ENCODE measurements at places on chromosomes 1 and 21.

DNA sequence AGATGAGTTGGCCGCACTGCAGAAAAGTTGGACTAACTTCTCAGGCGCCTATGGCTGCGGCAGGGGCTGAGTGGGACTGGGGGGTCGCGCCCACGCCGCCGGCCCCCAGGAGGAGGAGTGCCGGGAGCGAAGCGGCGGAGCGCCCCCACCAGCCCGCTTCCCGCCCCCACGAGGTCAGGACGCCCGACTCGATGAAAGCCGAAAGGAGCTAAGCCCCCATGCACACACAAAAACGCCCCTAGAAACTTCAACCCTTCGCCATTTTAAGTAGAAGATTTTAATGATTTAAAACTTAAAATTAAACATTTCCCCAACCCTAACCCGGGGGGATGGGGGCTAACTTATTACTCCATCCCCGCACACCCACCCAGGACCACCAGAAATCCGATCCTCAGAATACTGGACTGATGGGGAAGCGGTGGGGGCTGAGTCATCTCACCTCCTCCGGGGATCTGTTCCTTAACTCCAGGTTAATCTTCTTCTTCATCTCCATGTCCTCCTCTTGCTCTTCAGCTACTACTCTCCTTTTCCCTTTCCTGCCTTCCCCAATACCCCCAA, 539 bp downstream of the ANP32E start:
- DNase-seq = peak; percentile 39

DNA sequence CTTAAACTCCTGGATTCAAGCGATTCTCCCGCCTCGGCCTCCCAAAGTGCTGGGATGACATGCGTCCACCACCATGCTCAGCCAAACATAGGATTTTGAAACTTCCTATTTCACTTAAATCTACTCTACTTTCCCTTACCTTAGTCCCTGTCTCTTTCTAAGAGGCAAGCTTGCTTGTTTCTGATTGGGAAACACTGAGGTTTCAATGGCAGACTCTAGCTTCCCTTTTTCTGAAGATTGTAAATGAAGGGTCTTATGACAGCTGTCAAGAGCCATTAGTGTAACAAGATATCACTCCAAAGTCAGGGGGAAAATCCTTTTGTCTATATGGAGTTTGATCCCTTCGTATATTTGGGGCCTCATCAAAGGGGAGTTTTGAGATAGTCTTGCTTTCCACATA, 23.5 kb upstream of the LMO4 start:
- no peak for DNase-seq

DNA sequence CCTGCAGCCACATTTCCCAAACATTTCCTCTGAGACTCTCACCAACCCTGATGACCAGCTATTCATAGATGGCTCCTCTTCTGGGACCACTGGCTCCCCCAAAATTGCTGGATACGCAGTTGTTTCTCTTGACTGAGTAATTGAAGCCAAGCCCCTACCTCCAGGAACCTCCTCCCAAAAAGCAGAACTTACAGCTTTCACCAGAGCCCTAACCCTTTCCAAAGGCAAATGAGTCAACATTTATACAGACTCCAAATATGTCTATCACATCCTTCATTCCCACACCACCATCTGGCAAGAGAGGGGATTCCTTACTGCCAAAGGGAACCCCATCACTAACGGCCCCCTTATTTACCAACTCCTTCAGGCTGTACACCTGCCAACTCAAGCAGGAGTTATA, 20.3 kb upstream of the CA6 start:
- DNase-seq = no peak

- DNase-seq = no peak
These were observed 97.0 kb upstream of the CHODL start for GRCh38 chr21:18147678-18148077.

GRCh38 chr21:30478004-30478403, 2.2 kb downstream of the KRTAP19-1 start:
- no peak for DNase-seq

DNA sequence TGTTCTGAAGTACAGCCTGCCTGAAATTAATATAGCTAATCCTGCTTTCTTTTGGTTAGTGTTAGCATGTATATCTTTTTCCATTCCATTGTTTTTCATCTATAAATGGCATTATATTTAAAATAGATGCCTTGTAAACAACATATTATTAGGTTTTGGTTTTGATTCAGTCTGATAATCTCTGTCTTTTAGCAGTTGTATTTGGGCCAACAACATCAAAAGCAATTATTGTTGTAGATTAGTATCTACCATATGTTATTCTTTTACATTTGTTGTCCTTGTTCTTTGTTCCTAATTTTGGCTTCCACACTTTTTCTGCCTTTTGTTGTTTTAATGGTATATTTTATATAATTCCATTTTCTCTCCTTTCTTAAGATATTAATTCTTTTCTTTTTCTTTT, 678.2 kb upstream of the PRMT6 start:
- no peak for DNase-seq

GRCh38 chr1:182629499-182630096, 25.4 kb upstream of the RGS16 start:
- DNase-seq = peak; percentile 66

DNA sequence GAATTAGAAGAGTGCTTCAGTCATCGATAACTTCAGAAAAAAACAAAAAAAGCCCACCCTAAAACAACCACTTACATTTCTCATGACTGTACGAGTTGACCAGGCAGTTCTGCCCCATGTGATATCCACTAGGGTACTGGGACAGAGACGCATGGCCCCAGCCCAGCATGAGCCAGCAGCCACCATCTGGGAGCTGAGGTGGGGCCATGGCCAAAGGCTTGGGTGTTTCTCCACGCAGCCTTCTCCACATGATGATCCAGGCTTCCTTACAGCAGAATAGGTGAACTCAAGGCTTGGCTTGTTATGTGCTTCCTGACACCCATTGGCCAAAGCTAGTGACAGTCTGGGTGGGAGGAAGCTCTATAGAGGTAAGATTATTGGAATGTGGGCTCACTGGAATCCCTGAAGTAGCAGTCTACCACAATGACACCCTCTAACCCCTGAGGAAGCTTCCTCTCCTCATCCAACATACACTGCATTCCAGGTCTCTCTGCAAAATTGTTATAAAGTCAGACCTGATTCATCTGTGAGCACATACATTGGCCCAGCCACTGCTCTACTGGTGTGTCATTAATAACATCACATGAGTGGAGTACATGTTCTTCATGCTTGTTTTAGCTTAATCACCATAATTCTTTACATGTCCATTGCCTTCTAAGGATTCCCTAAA, 66.3 kb upstream of the NTPCR start:
- DNase-seq = no peak

GRCh38 chr1:7299329-7299799, 471.7 kb upstream of the VAMP3 start:
- no peak for DNase-seq

GRCh38 chr1:119587341-119587740, 60.7 kb downstream of the ZNF697 start:
- DNase-seq = no peak

DNA sequence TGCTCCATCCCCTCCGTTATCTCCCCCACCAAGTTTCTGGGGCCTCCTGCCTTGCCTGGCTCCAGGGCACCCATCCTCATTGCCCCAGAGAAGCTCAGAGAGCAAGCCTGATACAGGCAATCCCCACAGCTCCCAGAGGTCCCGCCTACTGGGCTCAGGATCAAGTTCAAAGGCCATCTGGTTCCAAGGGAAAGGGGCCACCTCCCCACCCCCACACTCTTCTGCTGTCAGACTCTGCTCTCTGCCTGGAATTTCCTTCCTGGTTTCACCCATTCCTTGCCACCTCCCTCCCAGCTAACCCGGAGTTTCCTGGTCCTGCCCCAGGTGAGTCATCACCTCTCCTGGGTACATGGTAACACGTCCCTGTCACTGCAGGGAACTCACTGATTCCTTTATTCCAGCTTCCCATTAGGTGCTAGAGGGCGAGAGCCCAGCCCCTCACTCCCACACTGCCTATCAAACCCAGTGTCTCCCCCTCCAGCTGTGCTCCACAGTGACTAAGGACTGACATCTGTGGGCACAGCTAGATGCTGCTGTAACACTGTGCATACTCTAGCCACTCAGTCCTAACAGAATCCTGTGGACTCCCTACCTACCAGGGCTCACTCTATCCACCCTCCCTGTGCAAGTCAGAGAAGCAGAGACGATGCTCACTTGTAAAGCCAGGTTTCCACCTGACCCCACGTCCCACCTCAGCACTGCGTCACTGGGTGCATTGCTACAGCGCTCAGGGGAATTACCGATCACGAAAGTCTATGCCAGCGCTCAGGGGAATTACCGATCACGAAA, 21.8 kb downstream of the RSPH1 start:
- DNase-seq = no peak

DNA sequence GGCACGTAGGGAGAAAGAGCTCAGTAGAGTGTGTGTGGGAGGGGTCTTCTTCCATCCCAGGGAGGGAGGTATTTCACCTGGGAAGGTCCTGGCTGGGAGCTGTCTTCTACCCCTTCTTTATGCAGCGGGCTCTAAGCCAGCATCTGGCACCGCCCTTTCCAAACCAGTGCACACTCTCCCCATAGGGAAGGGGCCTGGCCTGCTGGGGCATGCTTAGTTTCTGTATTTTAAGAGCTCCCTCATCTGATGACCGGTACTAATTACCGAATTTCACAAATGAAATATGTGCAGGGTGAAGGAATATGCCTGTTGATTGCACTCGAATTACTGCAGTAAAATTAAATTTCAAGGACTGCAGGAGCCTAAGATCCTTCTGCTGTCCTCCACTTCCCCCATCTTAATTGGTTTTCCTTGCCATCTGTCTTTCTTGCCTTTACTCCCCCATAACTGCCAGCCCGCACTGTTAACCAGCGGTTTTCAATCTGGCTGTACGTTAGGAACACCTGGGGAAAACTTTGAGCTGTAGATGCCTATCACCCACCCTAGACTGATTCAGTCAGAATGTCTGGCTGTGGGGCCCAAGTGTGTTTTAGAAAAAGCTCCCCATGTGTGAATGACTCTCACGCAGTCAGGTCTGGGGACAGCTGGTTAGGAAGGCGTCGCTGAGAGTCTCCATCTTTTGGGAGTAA, 20.1 kb downstream of the GALNT2 start:
- no peak for DNase-seq

GRCh38 chr1:72851597-72851996, 569.3 kb upstream of the NEGR1 start:
- no peak for DNase-seq

DNA sequence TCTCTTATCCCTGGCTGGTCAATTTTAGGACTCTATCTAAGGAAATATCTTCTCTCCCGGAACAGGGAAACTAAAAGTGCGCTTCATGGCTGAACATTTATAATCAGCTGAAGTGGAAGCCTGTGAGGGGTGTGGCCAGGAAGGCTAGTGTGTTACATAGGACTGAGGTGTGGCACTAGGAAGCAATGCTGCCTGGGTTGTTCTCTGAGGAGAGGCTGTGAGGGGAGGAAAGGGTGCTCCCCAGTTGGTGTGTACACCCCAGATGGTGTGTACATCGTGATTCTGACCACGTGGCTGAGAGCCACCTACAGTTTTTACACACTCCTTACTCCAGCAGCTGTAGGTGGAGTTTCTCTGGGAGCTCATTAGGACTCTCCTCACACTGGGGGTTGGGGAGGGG, 16.3 kb downstream of the NTPCR start:
- DNase-seq = no peak

DNA sequence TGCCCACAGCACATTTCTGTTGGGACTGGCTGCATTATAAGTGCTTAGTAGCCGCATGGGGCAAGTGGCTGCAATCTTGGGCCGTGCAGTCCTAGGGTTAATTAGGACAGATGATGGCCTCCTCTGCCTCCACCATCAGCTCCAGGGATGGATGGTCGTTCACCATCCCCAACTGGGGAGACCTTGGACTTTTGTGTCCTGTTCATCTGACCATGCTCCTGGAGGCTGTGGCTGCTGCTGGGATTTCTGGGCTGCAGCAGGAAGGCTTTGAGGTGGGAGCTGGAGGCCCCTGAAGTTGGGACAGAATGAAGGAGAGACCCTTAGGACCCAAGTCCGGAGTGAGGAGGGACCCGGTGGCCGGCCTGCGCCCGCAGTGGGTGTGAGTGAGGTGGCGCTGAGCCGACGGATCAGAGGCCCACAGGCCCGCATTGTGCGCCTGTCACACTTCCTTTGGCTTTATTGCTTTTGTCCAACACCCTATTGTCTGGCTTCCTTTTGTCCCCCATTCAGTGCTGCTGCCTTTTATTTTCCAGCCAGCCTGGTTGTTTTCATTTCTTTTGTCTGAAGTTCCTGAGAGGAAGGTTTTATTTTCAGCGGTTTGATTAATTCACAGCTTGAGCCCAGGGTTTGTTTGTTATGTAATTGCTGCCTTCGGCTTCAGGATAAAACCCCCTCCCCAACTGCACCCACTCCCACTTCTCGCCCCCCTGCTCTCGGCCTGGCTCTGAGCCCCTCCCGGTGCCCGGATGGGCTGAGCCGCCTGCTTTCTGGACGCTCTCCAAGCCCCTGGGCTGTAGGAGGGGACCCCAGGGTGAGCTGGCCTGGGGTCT, 35.6 kb downstream of the SOX13 start:
- DNase-seq = no peak

DNA sequence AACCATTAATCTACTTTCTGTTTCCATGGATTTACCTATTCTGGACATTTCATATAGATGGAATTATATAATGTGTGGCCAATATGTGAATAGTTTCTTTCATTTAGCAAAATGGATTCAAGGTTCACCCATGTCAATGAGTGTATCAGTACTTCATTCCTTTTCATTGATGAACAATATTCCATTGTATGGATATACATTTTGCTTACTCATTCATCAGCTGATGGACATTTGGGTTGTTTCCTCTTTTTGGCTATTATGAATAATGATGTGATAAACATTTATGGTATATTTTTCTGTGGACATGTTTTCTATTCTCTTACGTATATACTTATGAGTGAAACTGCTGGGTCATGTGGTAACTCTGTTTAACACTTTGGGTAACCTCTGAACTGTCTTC, 97.8 kb downstream of the SCMH1 start:
- DNase-seq = no peak

- DNase-seq = no peak
These were observed 4.3 kb downstream of the HSF2BP start for GRCh38 chr21:43654806-43655489.

GRCh38 chr1:109924316-109924715, 13.7 kb downstream of the CSF1 start:
- no peak for DNase-seq

DNA sequence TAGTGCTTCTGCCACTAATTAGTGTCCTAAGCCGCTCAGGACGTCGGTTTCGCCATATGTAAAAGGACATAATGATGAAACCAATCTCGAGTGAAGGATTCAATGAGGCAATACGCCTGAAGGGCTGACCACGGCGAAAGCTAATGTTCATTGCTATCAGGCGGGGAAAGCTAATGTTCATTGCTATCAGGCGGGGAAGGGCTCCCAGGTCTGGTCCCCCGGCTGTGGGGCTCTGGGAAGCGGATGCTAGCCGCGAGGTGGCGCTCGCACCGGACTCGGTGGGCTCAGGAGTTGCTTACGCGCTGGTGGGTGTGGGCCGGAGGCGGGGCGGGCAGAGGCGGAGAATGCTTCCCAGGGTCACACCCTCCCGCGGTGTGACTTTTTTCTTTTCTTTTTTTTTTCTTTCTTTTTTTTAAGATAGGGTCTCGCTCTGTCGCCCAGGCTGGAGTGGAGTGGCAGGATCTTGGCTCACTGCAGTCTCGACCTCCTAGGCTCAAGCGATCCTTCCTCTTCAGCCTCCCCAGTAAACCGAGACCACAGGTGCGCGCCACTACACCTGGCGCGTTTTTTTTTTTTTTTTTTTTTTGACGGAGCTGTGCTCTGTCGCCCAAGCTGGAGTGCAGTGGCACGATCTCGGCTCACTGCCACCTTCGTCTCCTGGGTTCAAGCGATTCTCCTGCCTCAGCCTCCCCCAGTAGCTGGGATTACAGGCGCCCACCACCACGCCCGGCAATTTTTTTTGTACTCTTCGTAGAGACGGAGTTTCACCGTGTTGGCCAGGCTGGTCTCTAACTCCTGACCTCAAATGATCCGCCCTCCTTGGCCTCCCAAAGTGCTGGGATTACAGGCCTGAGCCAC, 1.1 kb upstream of the PEAR1 start:
- DNase-seq = peak; percentile 94
